ENCODE measurements at places on chromosomes 3 and 15.

DNA sequence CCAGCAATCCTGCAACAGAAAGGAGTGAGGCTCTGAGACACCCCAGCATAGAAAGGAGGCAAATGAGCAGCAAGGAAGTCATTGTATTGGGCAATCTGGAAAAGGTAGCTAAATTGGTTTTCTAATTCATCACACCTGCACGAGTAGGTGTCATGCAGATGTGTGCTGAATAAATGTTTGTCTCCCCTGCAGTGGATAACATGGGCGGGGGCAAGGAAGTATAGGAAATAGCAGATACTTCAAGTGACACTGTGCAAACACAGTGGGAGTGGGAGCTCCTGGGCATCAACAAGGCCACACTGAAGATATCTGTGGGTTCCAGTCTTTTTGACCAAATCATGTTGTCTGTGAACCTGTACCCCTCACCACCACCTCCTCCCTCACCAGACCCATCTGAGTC, 14.4 kb upstream of the HTR3E start:
- DNase-seq: no peak

DNA sequence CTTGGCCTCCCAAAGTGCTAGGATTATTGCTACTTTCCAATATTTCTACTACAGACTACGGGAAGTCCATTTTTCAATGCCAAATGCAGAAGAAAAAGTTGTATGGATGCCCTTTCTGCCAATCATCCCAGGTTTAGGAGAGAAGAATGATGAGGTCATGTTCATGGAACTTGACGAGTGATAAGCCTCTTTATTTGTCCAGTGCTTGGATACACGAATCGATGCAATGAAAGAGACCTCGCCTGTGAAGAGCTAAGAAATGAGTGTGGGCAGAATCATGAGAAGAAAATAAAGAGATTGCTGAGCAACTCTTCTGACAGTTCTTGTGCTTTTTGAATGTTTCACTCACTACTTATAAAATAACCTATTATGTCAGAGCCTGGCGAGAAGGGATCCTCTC, 996 bp upstream of the SLC28A1 start:
- no peak for DNase-seq

GRCh38 chr3:187267306-187267705, 24.2 kb downstream of the MASP1 start:
- DNase-seq: no peak

DNA sequence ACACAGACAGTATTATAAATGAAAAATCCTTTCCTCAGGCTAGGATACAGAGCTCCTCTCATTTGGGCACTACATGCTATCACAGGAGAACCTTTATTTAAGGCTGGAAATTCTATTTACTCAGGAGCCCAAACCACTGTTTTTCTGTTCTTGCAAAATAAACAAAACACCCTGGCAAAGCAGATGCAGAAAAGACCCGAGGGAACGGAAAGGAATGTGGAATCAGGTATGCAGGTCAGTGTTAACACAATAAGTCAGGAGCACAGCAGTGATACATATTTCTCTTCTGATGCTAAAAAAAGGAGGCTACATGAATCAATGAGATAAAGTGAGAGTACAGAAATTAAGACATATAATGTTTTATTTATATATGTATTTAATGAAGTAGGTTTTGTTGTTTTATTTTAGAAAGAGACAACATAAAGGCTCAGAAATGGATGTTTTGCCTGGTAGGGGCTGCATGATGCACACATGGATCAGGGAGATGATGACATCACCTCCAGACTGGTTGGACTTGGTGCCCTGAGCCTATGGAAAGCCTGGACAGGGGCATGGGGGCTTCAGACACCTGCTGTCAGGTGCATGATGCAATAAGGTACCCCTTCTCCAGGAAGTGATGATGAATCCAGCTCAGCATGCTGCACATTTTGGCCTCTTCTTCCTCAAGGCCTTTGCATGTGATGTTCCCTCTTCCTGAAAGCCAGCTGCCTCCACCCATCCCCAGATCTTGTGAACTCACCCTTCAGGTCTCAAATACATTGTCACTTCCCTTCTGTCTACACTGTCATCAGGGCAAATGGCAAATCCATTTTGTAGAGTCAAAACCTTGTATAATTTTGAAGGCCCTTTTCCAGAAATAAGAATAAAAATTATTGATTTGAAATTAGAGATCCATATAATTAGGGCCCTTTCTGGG, 19.1 kb upstream of the RBP1 start:
- no peak for DNase-seq

GRCh38 chr15:69299943-69300588, 1.4 kb downstream of the PAQR5 start:
- DNase-seq: no peak

GRCh38 chr3:80259736-80260135, 491.9 kb upstream of the ROBO1 start:
- DNase-seq: no peak

All from HCEC 1CT (cell line).